ENCODE measurements at places on chromosomes 2 and 18.

- DNase-seq: no peak
These were observed 270.8 kb downstream of the GALNT13 start for GRCh38 chr2:154142480-154142879.

- no peak for DNase-seq
These were observed 106.9 kb upstream of the ITGB6 start for GRCh38 chr2:160306985-160307384.

- no peak for DNase-seq
These were observed 2.9 kb upstream of the CRIM1 start for GRCh38 chr2:36352701-36353100.

GRCh38 chr2:222715742-222716141 is 44.3 kb downstream of the MOGAT1 start:
- no peak for DNase-seq

GRCh38 chr2:122166820-122167219 is 411.4 kb downstream of the TSN start:
- DNase-seq: no peak
